ENCODE measurements at places on chromosomes 4 and X.
A peak's percentile ranks its signal among the peaks of the same experiment; 100 is the strongest.

- DNase-seq = no peak
These were observed 263.6 kb downstream of the HS3ST1 start for GRCh38 chr4:11165052-11165451.

DNA sequence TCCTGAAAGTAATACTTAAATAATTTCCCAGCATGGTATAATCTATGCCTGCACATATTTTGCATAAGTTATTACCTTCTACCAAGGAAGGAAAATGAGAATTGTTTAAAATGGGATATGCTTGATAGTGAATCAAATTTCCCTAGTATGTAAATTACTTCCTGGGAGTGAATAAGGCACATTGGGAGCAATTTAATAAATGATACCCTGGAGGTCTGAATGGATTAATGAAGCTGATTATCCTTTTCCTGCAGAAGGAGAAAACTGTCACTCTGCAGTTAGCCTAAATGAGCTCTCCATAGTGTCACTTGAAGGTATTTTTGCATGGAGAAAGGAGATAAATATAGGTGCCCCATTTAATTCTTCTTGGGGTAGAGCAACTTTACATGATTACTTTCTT is 2212.0 kb downstream of the PCDH7 start:
- no peak for DNase-seq

- no peak for DNase-seq
These were observed 199.8 kb downstream of the PDGFRA start for GRCh38 chr4:54428940-54429339.

DNA sequence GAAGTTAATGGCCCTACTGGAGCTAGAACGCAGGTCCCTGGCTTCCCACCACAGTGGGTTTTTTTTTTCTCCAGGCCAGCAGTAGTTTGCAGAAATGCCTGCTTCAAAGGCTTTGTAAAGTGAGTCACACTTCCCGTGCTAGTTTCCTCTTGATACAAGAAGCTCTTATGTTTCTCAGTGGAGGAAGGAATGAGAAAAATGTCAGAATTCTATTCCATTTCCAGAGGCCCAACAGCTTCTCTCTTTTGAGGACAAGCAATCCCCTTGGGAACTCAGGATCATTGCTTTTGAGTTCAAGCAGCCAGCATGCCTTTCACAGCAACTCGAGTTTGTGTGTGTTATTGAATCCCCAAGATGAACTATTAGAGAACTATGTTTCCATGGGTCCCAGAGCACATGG is 134.3 kb downstream of the GUCY2F start:
- no peak for DNase-seq

DNA sequence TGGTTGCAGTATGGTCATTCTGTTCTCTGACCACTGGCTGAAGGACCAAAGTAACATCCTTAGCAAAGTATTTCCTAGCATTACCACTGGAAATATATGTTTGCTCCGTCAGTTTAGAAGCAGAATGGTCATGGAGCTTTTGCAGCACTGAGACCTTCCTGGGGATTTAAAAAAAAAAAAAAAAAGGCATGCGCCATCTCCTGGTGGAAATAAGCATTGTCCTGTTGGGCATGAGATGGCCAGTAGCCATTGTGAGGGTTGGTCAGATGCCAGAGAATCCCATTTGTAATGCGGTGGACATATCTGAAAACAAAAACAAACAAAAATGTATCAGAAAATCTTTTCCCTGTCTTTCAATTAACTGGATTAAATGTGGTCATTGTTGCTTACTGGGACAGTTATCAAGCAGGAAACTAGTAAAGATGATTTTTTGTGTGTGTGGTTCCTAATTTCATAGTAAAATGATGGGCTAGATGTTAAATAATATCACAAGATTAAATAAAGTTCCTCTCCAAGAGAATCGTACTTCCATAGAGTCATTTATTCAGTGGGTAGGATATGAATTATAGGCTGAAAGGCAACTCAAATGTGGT is 139.6 kb downstream of the SOWAHB start:
- no peak for DNase-seq

- DNase-seq = no peak
These were observed 71.5 kb upstream of the HPRT1 start for GRCh38 chrX:134388161-134389109.

DNA sequence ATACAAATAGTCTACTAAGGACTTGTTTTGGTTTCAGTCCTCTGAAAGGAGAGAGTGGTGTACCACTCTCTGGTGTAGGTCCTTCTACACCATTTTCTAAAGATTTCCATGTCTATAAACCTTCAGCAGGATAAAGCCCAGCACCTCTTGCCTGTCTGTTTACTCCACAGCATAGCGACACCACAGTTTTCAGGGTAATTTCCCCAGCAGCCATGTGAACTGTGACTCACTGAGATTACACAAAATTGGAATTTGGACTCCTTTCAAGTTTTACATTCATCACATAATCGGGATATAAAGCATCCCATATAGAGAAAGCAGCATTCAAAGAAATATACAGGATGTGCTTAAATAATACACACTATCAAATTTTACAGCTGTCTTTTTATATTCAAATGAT is 229.6 kb downstream of the PRDM5 start:
- DNase-seq = no peak

DNA sequence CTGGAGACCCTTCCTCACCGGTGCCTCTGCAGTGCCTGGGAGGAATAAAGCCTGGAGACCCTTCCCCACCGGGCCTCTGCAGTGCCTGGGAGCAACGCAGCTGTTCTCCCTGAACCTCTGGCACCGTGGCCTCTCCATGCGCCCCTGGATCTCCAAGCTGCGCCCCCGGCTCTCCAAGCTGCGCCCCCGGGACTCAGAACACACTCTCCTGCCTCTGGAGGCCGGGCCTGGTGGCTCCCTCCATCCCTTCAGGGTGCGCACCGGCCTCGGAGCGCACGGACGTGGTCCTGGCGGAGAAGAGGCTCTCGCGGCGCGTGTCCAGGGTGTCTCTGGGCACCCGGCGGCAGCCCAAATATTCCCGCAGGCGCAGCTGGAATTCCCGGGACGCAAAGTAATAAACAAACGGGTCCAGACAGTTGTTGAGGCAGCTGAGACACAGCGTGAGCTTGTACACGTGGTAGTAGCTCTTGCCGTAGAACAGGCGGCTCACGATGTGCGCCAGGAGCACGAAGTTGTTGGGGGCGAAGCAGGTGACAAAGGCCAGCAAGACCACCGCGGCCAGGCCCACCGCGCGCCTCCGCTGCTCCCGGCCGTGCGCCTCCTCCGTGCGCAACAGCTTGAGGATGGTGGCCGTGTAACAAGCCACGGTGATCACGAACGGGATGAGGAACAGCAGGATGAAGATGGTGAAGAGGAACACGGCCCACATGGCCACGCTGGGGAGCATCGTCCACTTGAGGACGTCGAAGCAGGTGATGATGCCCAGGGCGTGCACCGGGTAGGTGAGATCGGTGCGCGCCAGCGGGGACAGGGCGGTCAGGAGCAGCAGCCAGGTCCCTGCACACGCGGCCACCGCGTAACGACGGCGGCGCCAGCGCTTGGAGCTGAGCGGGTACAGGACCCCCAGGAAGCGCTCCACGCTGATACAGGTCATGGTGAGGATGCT is 12.8 kb upstream of the ASMTL start:
- no peak for DNase-seq

DNA sequence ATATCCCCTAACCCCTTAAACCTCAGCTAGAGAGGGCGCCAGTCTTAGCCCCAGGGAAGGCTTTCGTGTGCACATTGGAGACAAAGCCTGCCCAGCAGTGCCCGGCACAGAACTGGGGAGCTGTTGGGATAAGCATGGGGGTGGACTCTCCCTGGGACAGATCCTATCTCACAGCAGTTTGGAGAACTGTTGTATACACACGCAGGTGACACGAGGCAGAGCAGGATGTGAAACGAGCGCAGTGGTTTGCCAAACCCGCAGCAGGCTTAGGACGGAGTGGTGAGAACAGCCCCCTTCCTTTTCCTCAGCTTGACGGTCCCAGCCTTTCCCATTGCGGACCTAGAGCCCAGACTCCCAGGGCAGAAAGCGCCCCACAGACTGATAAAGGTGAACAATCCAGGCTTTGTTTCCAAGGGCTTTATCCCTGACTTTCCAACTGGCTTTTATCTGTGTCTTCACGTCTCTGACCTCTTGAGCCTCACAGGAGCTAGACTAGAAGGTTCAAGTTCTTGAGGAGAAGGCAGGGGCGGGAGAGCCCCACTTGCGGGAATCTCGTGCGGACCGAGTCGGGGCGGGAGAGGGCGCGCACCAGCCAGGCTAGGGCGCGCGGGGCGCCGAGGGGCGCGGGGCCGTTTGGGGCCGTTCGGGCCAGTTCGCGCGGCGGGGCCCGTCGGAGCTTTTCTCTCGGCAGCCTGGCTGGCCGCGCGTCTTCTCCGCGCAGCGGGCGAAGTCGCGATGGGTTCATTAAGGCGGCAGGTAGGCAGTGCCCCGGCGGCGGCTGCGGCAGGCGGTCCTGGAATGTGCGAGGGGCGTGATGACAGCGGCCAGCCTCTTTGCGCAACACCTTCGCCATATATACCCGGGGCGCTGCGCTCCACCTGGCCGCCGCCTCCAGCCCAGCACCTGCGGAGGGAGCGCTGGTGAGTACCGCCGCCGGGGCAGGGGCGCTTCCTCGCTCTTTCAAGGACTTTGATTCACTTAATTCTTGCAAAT is at the start of gene SLC34A2:
Gene SLC34A2 (plus strand): TSS at position 881 of the 993 bp plus-strand sequence. CDS start 6,650 bp downstream, outside the sequence.
- no peak for DNase-seq

DNA sequence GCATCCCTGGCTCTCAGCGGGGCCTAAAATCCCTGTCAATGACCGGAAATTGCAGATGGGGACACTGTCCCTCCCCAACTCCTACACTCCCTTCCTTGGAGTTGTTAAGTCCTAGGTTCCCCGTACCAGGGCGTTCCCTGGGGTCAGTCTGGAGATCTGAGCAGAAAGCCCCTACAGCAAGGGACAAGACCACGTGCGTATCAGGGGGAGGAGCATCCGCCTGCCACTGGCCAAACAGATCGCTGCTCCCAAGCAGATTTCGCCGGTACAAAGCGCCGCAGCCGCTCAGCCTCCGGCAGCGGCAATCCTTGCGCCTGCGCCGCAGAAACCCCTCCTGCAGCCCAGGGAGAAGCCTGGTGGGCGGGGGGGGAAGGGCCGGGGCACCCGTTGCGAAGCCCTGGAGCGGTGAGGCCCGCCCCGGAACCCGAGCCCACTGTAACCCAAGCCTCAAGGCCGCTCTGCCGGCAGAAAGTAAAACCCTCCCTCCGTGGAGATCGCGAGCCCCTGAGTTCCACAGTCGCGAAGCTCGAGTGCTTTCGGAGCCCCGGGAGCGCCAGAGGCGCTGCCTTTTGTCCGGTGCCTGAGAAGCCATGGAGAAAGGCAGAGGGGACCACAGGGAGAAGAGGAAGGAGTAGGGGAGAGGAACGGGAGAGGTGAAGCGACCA is 2.7 kb downstream of the CRMP1 start:
- DNase-seq = no peak

DNA sequence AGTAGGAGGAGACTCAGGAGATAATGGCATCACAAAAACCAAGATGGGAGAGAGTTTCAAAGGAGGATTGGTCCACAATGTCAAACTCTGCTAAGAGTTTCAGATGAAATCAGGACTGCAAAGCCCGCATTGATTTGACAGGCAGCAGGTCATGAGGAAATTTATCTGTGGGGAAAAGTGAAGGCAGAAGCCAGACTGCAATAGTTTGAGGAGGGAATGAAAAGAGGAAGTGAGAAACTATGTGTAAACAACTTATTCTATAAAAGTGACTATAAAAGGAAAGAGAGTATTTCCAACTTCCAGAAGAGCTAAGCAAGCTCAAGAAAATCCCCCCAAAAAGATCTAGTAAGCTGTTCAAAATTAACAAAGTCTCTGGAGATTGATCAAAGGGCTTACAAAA is 66.3 kb upstream of the DGKK start:
- no peak for DNase-seq

DNA sequence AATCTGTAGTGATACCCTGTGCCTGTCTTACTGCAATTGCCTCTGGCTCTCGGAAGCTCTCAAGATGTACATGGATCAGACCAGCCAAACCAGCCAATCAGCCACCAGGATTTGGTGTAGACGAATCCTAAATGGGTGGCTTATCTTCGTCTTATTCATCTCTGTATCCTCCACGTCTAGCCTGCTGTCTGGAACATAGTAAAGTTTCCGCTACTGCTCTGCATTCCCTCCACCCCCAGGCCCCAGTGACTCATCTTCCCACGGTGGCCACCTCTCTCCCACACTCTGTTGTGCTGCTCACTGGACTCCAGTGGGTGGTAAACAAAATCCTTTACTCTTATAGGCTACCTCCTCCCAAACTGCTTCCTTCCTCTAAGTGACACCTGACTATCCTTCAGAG is 37.8 kb downstream of the SEPTIN6 start:
- peak; percentile 38 for DNase-seq

DNA sequence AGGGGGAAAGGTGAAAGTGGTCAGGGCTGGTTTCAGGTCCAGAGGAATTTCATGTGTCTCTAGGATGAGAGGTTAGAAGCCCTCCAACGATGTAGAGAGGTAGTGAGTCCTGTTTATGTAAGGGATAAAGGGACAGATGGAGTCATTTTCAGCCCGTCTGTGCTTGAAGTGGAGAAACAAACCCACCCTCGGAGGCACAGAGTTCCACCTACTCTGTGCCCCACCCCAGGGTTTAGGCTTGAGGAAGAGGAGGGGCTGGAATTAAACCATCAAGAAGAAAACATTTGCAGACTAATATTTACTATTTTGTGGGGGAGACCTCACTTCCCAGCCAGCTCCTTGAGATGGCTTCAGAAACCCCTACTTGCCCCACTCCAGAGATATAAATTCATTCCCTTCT is 868 bp upstream of the GNL3L start:
- no peak for DNase-seq

DNA sequence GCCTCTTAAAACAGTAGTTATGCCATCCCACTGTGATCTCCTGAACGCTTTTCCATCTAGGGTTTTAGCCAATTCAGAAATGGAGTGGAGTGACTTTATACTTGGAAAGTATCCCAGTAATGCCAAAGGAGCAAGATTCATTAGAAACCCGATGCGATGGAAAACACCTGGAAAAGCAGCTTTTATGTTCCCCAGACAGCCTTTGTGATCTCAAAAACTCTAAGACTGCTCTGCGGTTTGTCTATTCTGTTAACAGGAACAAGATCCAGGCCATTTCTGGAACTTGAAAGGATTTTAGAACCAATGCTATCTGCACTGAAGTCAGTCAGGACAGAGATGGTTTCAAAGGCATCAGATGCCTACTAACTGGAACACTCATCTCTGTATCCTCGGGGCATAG is 145.1 kb downstream of the APBB2 start:
- no peak for DNase-seq

DNA sequence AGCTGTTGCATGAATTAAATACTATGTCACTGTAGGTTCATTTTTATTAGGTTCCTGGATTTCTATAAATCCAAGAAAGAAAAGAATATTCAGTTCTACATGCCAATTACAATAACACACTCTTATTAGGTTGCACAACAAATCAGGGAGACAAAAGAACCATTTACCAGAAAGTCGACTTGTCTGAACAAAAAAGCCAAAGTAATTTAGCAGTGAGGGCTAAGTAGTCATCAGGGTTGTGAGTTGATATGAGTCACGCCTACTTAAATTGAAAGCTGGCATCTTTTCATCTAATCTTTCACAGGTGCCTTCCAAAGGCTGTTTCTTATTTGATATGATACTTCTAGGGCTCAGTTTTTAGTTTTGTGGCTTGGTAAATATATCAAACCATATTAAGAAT is 25.4 kb upstream of the GNRHR start:
- DNase-seq = no peak
